ENCODE measurements at places on chromosomes 5 and 9. TPM values are rescaled to one million over a fixed set of nuclear protein-coding genes. Genes with fewer than 3 reads are reported as not detected.

DNA sequence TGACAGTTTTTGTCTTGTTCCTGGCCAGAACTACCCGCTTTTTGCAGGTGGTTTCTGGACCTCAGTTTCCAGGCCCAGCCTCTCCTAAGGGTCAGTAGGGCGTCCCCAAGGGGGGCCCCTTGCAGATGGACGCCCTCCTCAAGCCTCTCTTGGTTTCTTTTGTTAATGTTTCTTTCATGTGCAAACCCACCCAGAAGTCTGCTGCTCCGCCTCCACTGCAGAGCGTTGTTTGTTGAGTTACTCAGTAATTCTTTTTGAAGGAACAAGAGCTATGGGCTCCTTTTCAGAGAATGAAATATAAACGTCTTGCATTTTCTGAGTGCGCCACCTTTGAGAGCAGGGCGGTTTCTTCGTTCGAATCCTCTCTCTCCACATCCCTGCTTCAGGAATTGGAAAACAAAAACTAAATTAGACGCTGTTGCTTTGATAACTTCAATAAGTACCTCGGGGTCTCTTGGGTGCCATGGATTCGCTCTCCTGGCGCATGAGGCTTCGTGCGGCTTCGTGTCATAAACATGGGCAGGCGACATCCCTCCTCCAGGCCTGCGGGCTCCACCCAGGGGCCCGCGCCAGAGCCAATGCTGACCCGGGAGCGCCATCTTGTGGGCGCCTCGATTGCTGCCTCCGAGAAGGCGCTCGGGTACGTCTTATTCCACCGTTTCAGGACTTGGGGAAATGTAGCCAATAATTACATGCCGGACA lies 38.3 kb upstream of the CKMT2 start:
- peak; percentile 67 for DNase-seq

GRCh38 chr5:103915081-103915480 lies 352.5 kb upstream of the NUDT12 start:
- no peak for DNase-seq

The PIP5KL1 gene
- total RNA-seq: 2.3 TPM

The IL9 gene
- not detected for total RNA-seq

The MAMDC4 gene
- 3.4 TPM for total RNA-seq

Measured in T-helper 17 cell (primary cell).